NCI-H2029 (cell line): ENCODE measurements at places on chromosomes 1 and 21.

DNA sequence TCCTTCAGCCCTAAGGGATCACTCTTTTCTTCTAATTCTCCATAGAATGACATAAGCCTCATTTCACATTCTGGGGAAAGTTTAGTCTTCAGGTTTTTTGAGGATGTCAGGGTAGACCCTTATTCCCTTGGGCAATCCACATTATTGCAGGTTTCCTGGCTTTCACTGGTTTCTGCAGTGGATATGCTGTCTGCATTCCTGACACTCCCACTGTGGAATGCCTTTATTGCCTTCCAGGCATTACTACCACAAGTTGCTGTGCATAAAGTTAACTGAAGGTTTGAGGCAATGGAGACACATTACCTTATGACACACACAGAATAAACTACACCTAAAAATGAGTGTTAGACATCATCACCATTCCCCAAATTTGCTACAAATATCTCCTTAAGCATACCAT lies 12.7 kb downstream of the FASLG start:
- no peak for DNase-seq

DNA sequence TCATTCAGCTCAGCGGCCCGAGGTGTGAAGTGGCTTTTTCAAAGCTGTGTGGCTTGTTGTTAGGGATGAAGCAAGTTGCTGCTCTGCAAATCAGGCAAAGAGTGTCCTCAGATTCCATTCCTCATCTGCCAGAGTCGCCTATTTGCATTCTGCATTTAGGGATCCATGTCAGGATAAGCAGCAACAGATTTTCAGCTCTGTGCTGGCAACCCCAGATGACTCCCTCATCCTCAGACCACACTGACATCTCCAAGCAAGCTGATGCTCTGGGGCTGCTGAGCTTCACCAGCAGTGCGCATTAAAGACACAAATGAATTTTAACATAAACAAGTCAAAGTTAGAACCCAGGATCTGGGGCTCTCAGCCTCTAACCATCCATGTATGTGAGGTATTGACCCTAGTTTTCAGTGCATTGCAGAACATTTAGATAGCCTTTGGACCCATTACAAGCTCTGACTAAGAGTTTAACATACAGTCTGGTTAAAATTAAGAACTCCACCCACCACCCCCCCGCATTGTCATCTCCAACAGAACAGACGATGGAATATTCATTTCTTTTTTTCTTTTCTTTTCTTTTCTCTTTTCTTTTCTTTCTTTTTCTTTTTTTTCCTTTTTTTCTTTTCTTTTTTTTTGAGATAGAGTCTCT lies 10.9 kb downstream of the CFAP107 start:
- no peak for DNase-seq

GRCh38 chr1:34843392-34844251 lies 15.9 kb downstream of the SMIM12 start:
- no peak for DNase-seq

- no peak for DNase-seq
These were observed 2.5 kb downstream of the DISC1 start for GRCh38 chr1:231629132-231629531.

DNA sequence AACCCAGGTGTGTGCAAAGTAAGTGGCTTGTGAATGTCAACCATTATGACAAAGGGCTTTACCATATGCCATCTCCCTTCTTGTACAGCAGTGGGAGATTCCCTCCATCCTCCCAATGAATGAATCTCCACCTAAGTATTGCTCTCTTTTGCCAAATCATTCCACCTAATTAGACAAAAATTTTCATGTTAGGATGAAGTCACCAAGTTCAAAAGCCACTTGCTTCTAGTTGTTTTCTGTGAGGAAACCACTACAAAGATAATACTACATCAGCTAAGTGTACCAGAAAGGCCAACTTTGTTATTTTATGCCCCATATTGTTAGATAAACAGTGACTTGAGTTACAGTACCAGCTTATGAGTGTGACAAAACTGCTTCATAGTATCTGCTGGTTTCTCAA lies 34.3 kb downstream of the FAM78B start:
- no peak for DNase-seq

- DNase-seq = no peak
These were observed 202.7 kb upstream of the FOXD3 start for GRCh38 chr1:63119575-63120155.

- no peak for DNase-seq
These were observed 154.1 kb upstream of the ETV3 start for GRCh38 chr1:157292302-157292701.

GRCh38 chr1:117608115-117608615 lies 2.3 kb downstream of the TENT5C start:
- no peak for DNase-seq

DNA sequence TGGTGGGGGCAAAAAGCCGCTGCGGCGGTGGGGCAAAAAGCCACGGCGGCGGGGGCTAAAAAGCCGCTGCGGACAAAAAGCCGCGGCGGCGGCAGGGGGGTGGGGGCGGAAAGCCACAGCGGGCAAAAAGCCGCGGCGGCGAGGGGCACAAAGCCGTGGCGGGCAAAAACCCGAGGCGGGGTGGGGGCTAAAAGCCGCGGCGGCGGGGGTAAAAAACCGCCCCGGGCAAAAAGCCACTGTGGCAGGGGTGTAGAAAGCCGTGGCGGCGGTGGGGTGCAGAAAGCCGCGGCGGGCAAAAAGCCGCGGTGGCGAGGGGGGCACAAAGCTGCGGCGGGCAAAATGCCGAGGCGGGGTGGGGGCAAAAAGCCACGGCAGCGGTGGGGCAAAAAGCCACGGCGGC lies 3901.8 kb downstream of the SRGAP2C start:
- DNase-seq = no peak

GRCh38 chr21:42303443-42303842 lies 11.8 kb downstream of the TFF3 start:
- DNase-seq = no peak

DNA sequence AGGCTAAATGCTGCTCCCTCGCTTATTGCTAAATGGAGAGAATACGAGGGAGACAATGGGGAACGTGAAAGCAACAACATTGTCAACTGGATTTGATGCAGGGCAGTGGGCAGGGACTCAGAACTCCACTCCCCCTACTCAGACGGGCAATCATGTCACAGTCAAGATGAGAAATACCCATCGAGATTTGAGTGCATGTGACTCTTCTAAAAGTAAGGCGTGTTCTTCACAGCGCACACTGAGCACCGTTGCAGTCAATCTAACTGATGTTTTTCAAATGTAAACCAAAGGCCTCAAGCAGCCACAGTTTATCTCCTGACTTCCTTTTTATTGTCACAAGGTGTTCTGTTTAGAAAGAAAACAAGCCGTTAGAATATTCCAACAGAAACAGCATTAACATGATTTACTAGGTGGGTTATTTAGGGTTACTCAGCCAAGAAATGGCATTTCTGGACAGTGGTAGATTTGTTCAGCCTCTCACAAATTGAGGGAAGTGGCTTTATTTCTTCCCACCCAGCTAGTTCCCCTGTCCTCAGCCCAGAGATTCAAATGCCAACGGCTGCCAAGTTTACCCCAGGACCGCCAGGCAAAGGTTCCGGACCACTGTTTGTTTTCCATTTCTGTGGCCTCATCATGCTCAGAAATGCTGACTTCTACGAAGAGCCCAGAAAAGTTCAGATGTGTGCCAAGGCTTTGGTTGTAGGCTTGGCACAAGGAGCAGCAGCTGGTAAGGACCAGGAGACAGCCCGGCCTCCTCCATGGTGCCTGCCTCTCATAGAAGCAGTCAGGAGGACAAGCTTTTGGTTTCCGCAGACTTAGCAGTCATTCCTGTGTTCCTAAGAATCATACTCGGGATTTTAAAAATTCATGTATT lies 171.4 kb downstream of the KIF26B start:
- DNase-seq = no peak

- no peak for DNase-seq
These were observed 437.7 kb upstream of the OLFM3 start for GRCh38 chr1:102434421-102434820.

DNA sequence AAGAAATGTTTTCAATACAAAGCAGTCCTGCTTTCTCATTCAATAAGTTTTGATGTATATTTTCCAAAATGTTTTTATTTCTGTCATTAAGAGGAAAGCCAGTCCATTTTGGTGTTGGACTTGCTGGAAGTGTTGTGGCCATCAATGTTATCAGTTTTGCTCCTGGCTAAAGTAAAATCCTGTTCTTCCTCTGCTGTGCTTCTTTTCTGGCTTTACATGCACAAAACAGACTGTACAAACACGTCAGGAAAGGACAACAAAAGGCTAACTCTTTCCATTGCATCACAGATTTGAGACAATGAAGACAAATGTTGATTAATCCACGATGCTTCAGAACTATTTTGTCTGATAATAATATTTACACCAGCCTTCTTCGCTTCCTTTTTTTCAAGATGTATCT lies 735.4 kb downstream of the LTN1 start:
- no peak for DNase-seq

DNA sequence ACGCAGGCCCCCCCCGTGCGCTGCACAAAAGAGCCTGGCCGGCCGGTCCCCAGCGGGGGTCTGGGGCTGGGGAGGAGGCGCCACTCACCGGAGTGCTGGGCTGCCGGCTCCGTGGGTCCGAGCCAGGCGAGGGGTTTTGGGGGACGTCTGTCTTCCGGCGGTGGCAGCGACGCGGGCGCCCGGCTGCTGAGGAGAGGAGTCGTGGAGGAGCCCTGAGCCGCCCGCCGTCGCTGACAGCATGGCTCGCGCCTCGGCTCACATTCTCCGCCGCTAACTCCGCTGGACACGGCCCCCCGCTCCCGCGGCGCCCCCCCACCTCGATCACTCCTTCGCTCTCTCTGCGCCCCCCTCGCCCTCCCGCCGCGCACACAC lies 649 bp downstream of the AHDC1 start:
- DNase-seq = no peak

GRCh38 chr1:211511947-211512346 lies 20.0 kb upstream of the RD3 start:
- DNase-seq = no peak

- DNase-seq = no peak
These were observed 15.1 kb downstream of the PSRC1 start for GRCh38 chr1:109267743-109268300.

DNA sequence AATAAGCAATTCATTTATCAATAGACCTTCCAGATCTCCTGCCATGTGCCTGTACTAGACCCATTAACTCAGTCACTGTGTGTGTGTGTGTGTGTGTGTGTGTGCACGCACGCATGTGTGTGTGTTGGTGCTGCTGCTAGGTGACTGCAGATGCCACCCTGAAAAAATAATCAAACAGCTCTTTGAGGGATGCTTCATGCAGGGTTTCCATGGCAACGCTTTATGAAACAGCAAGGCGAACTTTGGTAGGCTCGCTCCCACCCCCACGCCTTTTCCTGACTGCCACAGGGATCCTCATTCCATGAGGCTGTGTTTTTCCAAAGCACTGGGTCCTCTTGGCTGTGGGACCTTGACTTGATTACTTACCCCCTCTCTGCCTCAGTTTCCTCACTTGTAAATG lies 94.0 kb downstream of the HMGB4 start:
- DNase-seq = no peak

DNA sequence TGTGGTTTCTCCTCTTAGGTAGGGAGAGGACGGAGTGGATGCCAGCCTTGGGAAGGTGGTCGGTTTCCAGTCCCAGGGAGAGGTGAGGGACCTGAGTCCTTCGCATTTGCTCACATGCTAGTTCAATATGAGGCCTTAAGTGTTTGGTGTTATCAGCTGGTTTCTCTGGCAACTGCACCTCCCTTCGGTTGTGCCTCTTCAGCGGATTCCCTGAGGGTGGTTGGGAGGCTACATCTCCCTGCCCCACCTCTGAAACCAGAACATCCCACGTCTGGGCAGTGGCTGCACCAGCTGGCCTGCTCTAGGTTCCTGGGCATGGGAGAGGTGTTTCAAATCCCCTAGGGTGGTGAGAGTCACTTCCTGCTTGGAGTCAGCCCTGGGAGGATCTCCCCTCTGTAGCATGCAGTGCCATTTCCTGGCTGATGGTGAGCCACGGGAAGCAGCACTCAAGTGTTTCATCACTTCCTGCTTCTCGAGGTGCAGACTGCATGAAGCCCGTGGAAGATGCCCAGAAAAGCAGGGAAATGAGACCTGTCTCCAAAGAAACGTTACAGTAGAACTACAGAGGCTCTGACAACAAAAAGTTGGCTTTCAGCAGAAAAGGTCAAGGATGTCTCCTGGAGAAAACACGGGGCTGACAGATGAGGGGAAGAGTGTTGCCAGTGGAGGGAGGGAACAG lies 4.5 kb downstream of the TMEM125 start:
- peak; percentile 93 for DNase-seq

GRCh38 chr1:113976609-113977278 lies 2.5 kb upstream of the OLFML3 start:
- DNase-seq = no peak

DNA sequence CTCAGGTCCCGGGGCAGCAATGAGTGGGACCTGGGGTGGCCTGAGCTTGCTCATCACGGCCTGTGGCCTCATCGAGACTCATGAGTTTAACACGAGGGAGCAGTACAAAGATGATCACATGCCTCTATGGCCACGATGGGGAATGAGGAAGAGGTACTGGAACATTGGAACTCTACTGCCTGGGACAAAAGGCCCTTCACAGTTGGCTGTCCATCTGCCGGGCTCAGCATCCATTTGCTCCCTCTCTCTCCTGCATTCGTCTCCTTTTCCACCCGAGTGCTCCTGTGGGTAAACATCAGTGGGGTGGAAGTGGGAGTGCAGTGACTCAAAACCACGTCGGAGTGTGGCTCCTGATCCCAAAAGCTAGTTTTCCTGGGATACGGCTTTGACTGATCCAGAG lies 124.9 kb downstream of the KAZN start:
- no peak for DNase-seq

- DNase-seq = no peak
These were observed 21.7 kb downstream of the ATP5PO start for GRCh38 chr21:33893917-33894316.

DNA sequence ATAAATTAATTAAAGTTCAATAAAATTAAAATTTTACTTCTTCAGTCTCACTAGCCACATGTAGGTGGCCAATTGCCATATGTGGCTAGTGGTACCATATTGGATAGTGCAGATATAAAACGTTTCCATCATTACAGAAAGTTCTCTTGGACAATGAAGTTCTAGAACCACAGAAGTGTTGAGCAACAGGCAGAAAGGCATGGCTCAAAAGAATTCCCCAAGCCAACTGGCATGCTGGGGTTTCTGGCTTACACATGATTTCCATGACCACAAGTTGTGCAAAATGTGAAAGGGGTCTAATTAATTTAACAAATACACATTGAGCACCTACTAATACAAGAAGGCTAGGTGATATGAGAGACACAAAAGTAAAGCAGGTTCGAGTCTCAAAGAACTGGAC lies 72.2 kb upstream of the CDC42BPA start:
- no peak for DNase-seq

GRCh38 chr1:4973341-4973740 lies 318.9 kb downstream of the AJAP1 start:
- no peak for DNase-seq

DNA sequence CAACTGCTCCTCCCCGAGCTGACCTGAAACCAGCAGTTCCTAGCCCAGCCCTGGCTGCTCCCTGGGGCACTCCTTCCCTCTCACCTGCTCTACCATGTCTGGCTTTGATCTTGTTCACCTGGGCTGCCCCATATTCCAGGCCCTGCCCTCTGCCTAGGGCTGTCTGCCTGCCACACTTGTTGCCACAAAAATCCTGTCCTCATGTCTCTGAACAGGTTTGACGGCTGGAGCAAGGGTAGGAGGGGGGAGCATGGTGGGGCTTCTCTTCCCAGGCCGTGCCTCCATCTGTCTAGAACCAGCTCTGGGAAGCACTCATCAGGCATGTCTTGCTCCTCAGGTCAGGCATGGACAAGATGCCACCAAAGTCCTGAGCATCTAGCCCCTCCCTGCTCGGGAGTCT lies 44.3 kb upstream of the WNT2B start:
- no peak for DNase-seq
